Astrocyte (in vitro differentiated cells and primary cell): ENCODE measurements at places on chromosomes 1 and 21. TPM values are rescaled to one million over a fixed set of nuclear protein-coding genes. Genes with fewer than 3 reads are reported as not detected.

GRCh38 chr1:2240270-2241156, 12.4 kb downstream of the SKI start:
- DNase-seq, result peak; percentile 66
- peaks cover 41% of the 10 kb centered on the region for H3K4me1 ChIP-seq
- no peaks in the 10 kb centered on the region for H3K27me3 ChIP-seq

DNA sequence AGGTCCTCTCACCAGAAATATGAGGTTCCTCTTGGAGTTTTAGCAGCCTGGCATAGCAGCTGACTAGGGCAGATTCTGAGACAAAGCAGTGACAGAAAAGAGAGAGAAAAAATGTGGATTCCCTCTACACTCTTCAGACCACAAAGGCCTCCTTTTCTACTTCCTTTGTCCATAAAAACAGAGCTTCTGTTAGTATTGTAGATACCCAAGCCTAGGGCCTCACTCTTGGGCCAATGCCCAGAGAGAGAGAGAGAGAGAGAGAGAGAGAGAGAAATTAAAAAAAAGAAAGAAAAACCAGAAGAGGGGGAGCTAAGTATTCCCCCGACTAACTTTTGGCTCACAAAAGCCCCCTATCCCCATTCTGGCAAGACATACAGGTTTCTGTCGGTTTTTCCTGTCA, 2.4 kb upstream of the ZRANB2 start:
- H3K27me3 ChIP-seq, result no peaks in the 10 kb centered on the region
- H3K27ac ChIP-seq, result no peak overlapping the region
- peaks cover 10% of the 10 kb centered on the region for H3K4me1 ChIP-seq

TNNT2 gene
- 2.2 and 6.1 TPM in 2 replicates for total RNA-seq

GRIK1 gene
- not detected in 2 replicates for total RNA-seq

DNA sequence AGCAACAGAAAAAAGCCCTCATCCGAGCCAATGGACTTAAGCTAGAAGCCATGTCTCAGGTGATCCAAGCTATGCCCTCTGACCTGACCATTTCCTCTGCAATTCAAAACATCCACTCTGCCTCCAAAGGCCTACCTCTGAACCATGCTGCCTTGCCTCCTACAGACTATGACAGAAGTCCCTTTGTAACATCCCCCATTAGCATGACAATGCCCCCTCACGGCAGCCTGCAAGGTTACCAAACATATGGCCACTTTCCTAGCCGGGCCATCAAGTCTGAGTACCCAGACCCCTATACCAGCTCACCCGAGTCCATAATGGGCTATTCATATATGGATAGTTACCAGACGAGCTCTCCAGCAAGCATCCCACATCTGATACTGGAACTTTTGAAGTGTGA, 20.7 kb downstream of the NR5A2 start:
- no peak overlapping the region for H3K27ac ChIP-seq
- H3K27me3 ChIP-seq, result peaks cover 38% of the 10 kb centered on the region
- H3K36me3 ChIP-seq, result no peaks in the 10 kb centered on the region
- no peak for DNase-seq

DNA sequence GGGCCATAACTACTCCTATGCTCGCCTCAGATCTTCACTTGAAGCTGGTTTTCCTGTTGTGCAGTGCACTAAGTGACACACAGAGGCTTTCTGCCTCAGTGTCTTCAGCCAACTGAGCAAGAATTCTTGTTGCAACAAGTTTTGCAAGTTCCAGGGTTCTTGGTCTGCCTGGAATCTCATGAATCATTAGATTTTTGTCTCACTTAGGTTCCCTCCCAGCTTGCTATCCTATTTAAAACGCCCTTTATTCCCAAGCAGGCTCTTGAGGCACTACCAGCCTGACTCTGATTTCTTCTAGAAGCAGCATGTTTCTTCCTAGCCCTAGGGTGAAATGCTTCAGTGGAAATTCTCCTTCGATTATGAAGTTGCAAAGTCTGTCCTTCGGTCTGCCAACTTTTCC, 158.8 kb downstream of the C1orf21 start:
- DNase-seq, result peak; percentile 40
- no peaks in the 10 kb centered on the region for H3K36me3 ChIP-seq
- H3K4me1 ChIP-seq, result no peaks in the 10 kb centered on the region
- H3K27ac ChIP-seq, result no peak overlapping the region

LAMC2 gene
- total RNA-seq, result 8.0 and 13.9 TPM in 2 replicates

GRCh38 chr1:91647061-91647460, 146.4 kb downstream of the CDC7 start:
- no peaks in the 10 kb centered on the region for H3K36me3 ChIP-seq
- DNase-seq, result no peak
- peaks cover 13% of the 10 kb centered on the region for H3K4me1 ChIP-seq
- no peak overlapping the region for H3K4me3 ChIP-seq
- H3K27me3 ChIP-seq, result peaks cover 6% of the 10 kb centered on the region

- H3K27me3 ChIP-seq, result no peaks in the 10 kb centered on the region
- DNase-seq, result no peak
- peaks cover 7% of the 10 kb centered on the region for H3K4me1 ChIP-seq
- H3K4me3 ChIP-seq, result no peak overlapping the region
- no peak overlapping the region for H3K27ac ChIP-seq
Observed at GRCh38 chr1:3134381-3135072, 65.5 kb downstream of the PRDM16 start.

DNA sequence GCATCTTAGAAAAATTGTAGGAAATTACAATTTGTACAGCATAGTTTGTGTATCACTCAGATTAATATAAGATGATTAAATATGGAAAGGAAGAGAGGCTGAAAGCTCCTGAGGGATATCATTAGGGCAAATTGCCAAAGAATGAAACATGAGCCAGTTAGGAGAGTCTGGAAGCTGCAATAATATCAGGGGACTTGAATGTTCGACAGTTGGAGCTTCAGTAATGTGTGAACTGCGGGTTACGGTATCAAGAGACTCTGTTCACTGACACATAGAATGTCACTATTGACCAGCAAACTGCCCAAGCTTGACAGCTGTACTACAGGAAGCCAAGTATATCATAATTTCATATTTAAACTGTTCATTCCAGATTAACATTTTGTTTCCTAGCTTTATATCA, 157.2 kb downstream of the DENND1B start:
- H3K27me3 ChIP-seq, result no peaks in the 10 kb centered on the region
- peak; percentile 12 for DNase-seq
- no peaks in the 10 kb centered on the region for H3K4me1 ChIP-seq

- H3K27ac ChIP-seq, result peak overlapping the region; percentile 79
- H3K27me3 ChIP-seq, result no peaks in the 10 kb centered on the region
- peaks cover 38% of the 10 kb centered on the region for H3K4me1 ChIP-seq
- H3K4me3 ChIP-seq, result peak overlapping the region; percentile 22
Observed at GRCh38 chr1:115671176-115671934, 29.6 kb downstream of the VANGL1 start.

DNA sequence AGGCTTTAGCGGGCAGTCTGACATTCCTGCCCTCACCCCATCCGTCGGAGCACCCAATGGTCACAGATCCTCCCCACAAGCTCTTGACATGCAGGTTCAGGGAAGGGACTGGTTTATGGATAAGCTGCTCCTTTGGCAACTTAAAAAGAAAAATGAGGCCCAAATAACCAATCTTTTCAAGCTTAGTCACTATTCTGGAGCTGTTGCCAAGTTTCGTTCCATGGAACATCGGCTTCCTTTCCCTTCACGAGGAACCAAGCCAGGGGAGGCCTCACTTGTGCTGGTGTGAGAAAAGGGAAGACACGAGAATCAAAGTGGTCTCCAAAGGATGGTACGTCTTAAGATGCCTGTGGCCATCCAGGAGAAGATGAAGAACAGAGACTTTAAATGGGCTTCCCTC, 46.1 kb upstream of the LPAR3 start:
- H3K4me1 ChIP-seq, result no peaks in the 10 kb centered on the region
- no peaks in the 10 kb centered on the region for H3K36me3 ChIP-seq
- peaks cover 6% of the 10 kb centered on the region for H3K27me3 ChIP-seq
- peak; percentile 37 for DNase-seq

DNA sequence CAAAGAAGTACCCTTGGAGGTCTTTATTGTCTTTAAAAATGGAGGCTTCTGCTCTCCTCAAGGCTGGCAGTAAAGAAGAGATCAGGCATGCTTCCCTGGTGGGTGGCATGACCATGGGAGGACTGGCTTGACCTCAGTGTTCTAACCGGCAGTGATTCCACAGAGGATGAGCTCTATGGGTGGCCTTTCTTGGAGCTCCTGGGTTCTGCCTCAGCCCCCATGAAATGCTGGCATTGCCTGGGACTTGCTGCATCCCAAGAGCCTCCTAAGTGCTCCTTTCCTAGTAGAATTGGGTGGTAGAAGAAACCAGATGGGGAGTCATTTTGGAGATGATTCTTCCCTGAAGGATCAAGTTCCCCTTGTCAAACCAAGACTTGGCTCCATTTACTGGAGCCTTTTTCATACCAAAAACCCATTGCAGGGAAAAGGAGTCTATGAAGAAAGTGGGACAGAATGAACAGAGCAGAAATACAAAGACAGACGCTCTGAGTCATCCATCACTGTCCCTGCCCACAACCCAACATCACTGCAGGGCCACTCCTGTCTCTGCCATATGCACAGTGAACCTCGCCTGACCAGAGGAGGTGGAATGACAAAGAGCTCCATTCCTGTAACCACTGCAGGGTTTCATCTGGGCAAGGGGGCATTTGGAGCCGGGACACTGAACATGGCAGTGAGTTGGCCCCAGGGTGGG, 42.4 kb downstream of the RIMS3 start:
- H3K4me3 ChIP-seq, result no peak overlapping the region
- H3K36me3 ChIP-seq, result no peaks in the 10 kb centered on the region
- no peak overlapping the region for H3K27ac ChIP-seq
- H3K4me1 ChIP-seq, result peaks cover 7% of the 10 kb centered on the region
- H3K27me3 ChIP-seq, result no peaks in the 10 kb centered on the region
- no peak for DNase-seq

DRAXIN gene
- 0.79 and 1.7 TPM in 2 replicates for total RNA-seq

CD84 gene
- total RNA-seq, result not detected in 2 replicates

DNA sequence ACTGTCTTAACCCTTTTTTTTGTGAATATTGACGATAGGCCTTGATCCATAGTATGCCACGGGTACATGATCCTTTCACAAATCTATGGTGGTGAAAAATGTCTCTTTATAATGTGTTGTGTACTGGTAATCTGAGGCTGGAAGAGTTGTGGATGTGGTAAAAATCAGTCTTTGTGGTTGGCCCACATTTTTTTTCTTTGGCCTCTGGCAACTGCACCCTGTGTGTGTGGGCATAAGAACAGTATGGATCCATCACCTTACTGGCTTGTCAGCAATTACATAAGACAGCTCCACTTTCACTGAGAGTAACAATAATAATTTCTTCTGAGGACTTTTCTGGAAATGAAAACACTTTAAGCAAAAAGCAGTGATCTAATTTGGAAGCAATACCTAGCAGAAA, 101.6 kb downstream of the GABPA start:
- no peaks in the 10 kb centered on the region for H3K27me3 ChIP-seq
- H3K36me3 ChIP-seq, result no peaks in the 10 kb centered on the region
- H3K4me3 ChIP-seq, result no peak overlapping the region
- H3K4me1 ChIP-seq, result peaks cover 14% of the 10 kb centered on the region
- DNase-seq, result peak; percentile 78

GRCh38 chr1:52235646-52236045, 93.8 kb downstream of the ZFYVE9 start:
- H3K4me1 ChIP-seq, result peaks cover 18% of the 10 kb centered on the region
- H3K27ac ChIP-seq, result no peak overlapping the region
- no peaks in the 10 kb centered on the region for H3K27me3 ChIP-seq
- peak; percentile 30 for DNase-seq
- no peak overlapping the region for H3K4me3 ChIP-seq

- peaks cover 16% of the 10 kb centered on the region for H3K4me1 ChIP-seq
- no peak overlapping the region for H3K27ac ChIP-seq
- DNase-seq, result no peak
- peaks cover 25% of the 10 kb centered on the region for H3K36me3 ChIP-seq
- H3K4me3 ChIP-seq, result no peak overlapping the region
Observed at GRCh38 chr1:115682792-115683191, 41.0 kb downstream of the VANGL1 start.

SPRR2E gene
- not detected in 2 replicates for total RNA-seq

- H3K36me3 ChIP-seq, result no peaks in the 10 kb centered on the region
- peak; percentile 26 for DNase-seq
- H3K4me3 ChIP-seq, result no peak overlapping the region
- no peaks in the 10 kb centered on the region for H3K27me3 ChIP-seq
- H3K27ac ChIP-seq, result peak overlapping the region; percentile 31
Observed at GRCh38 chr21:27371115-27371974, 404.5 kb upstream of the ADAMTS5 start.

ANKRD13C gene
- total RNA-seq, result 19.4 and 22.0 TPM in 2 replicates

- peaks cover 32% of the 10 kb centered on the region for H3K36me3 ChIP-seq
- H3K27me3 ChIP-seq, result no peaks in the 10 kb centered on the region
- H3K4me3 ChIP-seq, result no peak overlapping the region
- no peaks in the 10 kb centered on the region for H3K4me1 ChIP-seq
- no peak overlapping the region for H3K27ac ChIP-seq
Observed at GRCh38 chr21:46202592-46203202, 18.4 kb upstream of the SPATC1L start.

GRCh38 chr1:198232378-198232777, 75.6 kb downstream of the NEK7 start:
- DNase-seq, result peak; percentile 28
- no peak overlapping the region for H3K27ac ChIP-seq
- no peak overlapping the region for H3K4me3 ChIP-seq
- H3K4me1 ChIP-seq, result peaks cover 13% of the 10 kb centered on the region

DNA sequence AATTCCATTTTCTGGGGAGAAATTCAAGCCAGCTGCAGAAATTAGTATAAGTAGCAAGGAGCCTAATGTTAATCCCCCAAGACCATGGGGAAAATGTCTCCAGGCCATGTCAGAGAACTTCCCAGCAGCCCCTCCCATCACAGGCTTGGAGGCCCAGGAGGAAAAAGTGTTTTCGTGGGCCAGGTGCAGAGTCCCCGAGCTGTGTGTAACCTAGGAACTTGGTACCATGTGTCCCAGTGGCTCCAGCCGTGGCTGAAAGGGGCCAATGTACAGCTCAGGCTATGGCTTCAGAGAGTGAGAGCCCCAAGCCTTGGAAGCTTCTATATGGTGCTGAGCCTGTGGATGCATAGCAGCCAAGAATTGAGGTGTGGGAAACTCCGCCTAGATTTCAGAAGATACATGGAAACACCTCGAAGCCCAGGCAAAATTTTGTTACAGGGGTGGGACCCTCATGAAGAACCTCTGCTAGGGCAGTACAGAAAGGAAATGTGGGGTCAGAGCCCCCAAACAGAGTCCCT, 286.3 kb downstream of the MATN1 start:
- DNase-seq, result no peak
- no peak overlapping the region for H3K4me3 ChIP-seq
- no peak overlapping the region for H3K27ac ChIP-seq
- no peaks in the 10 kb centered on the region for H3K36me3 ChIP-seq
- peaks cover 3% of the 10 kb centered on the region for H3K27me3 ChIP-seq

DNA sequence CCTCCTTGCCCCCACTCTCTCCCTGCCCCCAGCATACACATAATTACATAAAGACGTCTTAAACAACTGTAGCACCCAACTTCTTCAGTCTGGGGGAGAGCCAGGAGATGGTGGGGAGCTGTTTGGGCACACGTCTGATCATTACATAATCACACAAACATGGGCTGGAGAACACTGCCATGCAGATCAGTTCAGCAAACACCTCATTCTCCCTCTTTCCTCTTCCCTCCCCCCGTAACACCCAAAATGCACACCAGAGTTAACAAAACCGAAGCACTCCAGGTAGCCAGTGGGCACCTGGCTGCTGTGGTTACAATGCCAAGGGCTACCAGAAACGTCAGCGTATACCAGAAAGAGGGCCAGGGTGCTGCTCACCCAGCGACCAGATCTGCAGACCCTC, 1.6 kb downstream of the HIVEP3 start:
- H3K36me3 ChIP-seq, result no peaks in the 10 kb centered on the region
- no peaks in the 10 kb centered on the region for H3K27me3 ChIP-seq
- no peak for DNase-seq
- peak overlapping the region; percentile 67 for H3K4me3 ChIP-seq
- H3K27ac ChIP-seq, result no peak overlapping the region

ACTL8 gene
- total RNA-seq, result 1.3 and 2.0 TPM in 2 replicates
